ENCODE measurements at places on chromosomes 7 and 10.

DNA sequence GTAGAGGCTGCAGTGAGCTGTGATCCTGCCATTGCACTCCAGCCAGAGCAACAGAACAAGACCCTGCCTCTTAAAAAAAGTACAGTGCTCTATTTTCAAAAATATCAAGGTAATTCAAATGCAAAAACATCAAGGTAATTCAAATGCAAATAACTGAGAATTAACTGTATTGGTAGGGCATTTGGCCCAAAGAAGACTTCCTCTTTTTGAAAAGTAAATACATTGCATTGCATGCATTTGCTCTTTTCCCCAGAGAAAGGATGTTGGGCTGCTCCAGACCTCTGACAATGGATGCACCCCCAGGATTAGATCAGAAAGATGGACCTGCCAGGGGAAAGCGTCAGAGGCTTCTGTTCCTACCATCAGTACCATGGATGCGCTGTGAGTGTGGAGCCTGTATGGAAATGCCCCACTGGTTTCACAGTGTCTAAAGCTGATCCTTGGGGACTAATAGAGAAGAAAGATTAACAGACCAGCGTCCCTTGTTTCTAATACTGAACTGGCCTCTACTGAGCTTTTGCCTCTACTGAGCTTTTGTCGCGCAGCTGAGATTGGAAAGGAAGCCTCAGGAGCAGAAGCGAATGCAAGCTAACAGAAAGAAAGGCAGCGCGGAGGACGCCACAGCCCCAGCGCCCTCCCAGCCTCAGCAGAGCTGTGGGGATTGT lies 93.5 kb upstream of the LYZL2 start:
- no peak for DNase-seq

DNA sequence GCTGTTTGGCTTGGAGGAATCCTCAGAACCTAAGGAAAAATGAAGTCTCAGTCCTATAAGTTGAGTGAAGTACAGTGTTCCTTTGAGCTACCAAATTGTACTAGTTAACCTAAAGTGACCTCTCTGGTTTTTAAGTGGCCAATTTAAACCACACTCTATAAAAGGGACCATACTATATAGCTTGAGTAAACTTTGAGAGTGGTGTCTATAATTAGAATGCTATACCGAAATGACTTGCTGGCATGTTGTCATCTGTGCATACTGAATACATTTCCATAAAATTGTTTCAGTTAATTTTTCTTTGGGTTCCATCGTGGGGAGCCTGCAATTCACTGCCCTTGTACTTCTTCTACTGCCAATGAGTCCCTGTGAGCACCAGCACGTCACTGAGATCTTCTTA lies 151.1 kb downstream of the DKK1 start:
- no peak for DNase-seq

DNA sequence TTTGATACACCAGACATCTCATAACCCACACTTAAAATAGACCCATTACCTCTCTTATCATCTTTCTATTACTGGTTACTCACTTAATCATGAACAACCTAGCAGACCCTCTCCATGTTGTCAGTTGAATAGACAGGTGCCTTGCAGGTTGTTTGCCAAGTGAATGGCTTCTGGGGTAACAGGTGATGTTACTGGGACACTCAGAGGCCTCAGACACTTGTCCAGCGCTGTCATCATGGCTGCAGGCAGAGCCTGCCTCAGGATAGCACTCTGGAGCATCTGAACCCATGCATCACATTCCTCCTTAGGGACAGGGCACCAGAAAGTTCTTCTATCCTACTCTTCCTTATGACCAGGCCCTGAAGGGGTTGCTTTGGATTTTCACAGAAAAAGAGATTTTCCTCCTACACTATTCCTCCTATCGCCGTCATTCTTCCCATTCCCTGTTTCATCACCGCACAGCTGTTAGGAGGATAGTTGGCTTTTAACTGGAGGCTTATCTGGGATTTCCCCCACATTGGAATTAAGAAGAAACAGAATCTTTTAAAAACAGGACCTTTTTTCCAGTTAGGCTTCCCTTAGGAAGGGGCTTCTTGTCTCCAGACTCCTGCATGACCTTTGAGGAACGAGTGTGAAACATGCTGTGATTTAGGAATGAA lies 182.1 kb downstream of the VTI1A start:
- no peak for DNase-seq

- no peak for DNase-seq
Observed at GRCh38 chr7:35792873-35793489, 7.9 kb upstream of the SEPTIN7 start.

GRCh38 chr10:119401671-119402395 lies 140.7 kb downstream of the RGS10 start:
- no peak for DNase-seq

- DNase-seq: no peak
Observed at GRCh38 chr10:88974446-88975376, 15.9 kb upstream of the FAS start.

DNA sequence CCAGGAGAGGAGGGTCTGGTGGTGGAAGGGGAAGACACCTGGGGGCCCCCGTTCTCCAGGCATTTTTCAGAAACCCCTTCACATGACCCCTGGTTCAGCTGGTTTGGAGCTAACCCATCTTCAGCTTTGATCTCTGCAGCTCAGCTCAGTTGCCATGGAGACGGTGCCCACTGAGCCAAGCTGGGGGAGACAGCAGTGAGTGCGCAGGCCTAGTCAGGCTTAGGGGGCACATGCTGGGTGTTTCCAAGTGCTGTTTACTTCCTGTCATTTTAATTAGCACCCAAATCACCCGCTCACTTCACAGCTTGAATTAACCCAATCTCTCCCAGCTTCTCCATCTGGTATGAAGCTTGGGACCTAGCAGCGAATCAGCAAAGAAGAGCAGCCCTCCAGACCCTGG lies 9.0 kb downstream of the SPOCK2 start:
- DNase-seq: peak; percentile 56

DNA sequence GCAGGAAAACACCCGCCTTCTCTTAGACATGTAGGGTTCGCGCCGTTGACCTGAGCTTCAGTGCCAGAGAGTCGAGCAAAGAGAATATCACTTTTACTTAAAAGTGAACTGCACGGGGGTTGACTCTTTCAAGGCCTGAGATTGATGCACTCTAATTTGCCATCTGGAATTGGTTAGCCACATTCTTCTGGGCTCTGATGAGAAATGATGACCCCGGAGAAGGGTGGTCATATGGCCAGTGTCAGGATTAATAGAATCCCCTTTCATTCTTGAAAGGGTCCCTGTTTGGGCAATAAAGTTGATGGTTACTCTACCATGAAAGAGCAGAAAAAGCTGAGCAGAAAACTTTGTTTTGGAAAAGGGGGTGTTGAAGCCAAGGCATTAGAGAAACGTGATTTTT lies 31.2 kb downstream of the GRK5 start:
- no peak for DNase-seq

- DNase-seq: no peak
Observed at GRCh38 chr7:135690566-135690965, 28.3 kb downstream of the STMP1 start.

- no peak for DNase-seq
Observed at GRCh38 chr10:21398563-21399231, 126.8 kb downstream of the SKIDA1 start.

DNA sequence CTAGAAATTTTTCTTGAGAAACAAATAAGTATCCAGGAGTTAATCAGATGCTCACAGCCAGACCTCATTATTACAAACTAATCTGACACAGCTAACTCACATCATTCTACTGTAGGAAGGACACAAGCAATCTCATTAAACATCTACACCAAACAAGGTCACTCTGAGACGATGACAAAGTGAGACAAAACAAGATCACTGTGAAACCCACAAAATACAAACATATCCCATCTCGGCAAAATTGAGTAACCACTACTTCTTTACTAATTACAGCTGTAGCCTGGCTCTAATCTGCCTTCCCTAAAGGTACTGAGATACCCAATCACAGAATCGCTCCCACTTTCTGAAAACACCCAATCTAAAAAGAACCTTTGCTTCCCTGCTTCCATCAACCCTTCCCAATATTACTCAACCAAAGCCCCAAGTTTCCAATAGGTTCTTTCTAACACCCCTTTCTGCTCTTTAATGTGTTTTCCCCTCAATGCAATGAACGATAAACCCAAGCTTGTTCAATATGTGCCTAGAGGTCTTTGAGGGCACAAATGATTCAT lies 26.9 kb downstream of the CCDC6 start:
- DNase-seq: no peak

- DNase-seq: no peak
Observed at GRCh38 chr10:101441541-101442455, 87.8 kb downstream of the BTRC start.

- DNase-seq: no peak
Observed at GRCh38 chr7:111392294-111392693, 170.0 kb downstream of the IMMP2L start.

DNA sequence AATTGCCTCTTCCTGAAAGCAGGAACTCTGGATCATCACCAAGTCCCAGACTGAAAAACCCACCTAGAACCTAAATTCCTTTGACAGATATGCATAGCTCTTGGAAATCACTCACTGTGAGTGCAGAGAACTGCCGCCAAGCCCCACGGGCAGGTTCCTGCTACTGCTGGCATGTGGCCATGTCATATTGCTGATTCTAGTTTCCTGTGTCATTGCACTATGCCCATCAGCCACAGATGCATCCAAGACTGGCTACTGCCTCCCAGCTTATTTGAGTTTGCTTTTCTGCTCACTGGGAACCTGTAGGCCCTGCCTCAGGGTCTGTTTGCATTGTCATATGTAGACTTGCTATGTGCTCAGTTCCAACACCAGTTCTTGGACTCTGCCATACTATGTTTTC lies 786.0 kb downstream of the GRID1 start:
- no peak for DNase-seq

GRCh38 chr10:86046845-86047460 lies 319.6 kb downstream of the GRID1 start:
- no peak for DNase-seq

- no peak for DNase-seq
Observed at GRCh38 chr10:30384701-30385201, 35.7 kb upstream of the MTPAP start.

GRCh38 chr10:122052701-122053100 lies 63.7 kb downstream of the TACC2 start:
- DNase-seq: no peak

- DNase-seq: no peak
Observed at GRCh38 chr7:56105508-56105907, 768 bp downstream of the CHCHD2 start.

GRCh38 chr10:14952851-14953423 lies 959 bp downstream of the DCLRE1C start:
- DNase-seq: no peak

DNA sequence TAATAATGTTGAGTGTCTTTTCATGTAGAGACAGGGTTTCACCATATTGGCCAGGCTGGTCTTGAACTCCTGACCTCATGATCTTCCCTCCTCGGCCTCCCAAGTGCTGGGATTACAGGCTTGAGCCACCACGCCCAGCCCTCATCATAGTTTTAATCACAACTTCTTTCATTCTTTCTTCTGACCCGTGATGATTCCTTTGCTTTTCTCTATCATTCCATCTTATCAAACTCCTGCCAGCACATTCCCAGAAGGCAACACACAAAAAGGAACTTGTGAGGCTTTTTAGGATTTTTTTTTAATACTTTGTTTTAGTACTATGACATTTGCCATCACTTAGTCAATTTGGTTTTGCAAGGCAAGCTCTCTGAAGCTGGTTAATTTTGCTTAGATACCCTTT lies 77.5 kb upstream of the MEOX2 start:
- DNase-seq: no peak

DNA sequence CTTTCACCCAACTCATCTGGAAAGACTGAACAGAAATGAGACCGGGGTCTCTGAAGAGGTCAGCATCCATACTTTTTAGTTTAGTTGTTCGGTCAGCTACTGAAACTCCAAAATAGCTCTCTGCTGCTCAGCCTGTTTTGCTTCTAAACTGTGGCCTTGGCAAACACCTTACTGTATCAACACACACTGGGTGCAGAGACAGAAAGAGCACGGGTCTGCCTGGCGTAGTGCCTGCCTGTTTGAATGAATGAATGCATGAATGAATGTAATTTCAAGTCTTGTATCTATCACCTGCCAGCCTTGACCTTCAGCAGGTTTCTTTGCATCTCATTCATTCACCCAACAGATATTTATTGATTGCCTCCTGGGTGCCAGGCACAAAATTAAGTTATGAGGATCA lies 98.4 kb downstream of the PLPP4 start:
- no peak for DNase-seq

GRCh38 chr10:8269976-8270375 lies 215.5 kb downstream of the GATA3 start:
- no peak for DNase-seq

GRCh38 chr7:53776323-53776722 lies 740.9 kb downstream of the POM121L12 start:
- DNase-seq: no peak

DNA sequence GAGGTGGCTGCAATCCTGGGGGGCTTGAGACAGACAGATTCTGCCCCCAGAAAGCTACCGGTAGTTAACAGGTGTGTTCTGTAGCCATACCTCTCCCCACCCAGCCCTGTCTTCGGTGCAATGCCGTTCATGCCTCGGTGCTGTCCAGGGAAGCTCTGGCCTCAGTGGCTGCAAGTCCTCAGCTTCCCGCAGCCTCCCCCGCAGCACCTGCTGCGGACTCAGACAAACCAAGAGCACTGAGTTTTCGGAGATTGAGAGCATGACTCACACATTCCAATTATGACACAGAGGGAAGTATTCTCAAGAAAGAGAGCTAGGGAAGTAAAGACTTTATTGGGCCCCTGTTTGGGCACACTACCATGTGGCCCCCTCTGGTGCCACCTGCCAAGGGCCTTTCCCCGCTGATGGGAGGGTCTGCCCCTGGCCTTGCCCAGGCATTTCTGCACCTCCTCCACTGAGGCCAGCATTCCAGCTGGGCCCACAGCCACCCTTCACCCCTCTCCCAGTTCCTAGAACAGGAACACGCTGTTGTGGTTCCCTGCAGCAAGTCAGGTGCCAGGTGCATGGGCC lies 30.2 kb upstream of the EZH2 start:
- no peak for DNase-seq

GRCh38 chr10:34955391-34955790 lies 134.8 kb downstream of the CUL2 start:
- DNase-seq: no peak

- DNase-seq: no peak
Observed at GRCh38 chr10:35089611-35090161, 455 bp downstream of the CUL2 start.

DNA sequence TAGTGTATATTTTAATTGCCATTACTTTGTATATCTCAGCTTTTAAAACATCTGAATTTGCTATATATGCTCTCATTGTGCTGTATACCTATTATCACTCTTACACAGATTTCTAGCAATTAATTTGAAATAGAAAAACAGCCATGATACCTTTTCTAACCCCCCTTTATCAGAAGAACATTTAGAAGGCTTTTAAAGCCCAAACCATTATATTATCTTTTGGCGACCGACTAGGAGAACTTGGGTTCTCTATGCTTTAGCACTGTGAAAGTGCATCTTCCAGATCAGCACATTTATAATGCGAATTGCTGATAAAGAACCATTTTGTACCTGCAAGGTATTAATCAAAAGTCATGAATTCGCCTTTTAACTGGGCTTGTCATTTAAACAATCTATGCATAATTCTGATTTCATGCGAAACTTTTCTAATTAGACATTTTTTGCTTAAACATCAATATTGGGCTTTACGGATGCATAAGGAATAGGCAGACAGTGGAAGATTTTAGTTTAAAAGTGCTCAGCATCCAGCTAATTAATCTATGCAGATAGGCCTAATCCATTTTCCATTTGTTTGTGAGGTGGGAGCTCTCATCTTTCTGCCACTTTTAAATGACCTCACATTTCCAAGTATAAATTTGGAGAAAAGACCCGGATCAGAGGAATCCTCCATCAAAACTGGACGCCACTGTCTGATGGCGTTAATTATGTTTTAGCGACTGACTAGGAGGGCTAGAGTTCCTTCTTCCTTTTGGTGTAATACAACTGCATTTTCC lies 1.2 kb upstream of the MLLT10 start:
- no peak for DNase-seq

- no peak for DNase-seq
Observed at GRCh38 chr7:45187089-45187945, 29.7 kb downstream of the RAMP3 start.
